LHCN-M2 (cell line): ENCODE measurements at places on chromosomes 6 and 20.

GRCh38 chr20:32433311-32434021 is 75.3 kb downstream of the ASXL1 start:
- no peak for DNase-seq

GRCh38 chr20:47606983-47607613 is 105.4 kb downstream of the NCOA3 start:
- peak; percentile 12 for DNase-seq

- DNase-seq: peak; percentile 42
Measured at GRCh38 chr20:39960522-39961428, 728.3 kb downstream of the MAFB start.

DNA sequence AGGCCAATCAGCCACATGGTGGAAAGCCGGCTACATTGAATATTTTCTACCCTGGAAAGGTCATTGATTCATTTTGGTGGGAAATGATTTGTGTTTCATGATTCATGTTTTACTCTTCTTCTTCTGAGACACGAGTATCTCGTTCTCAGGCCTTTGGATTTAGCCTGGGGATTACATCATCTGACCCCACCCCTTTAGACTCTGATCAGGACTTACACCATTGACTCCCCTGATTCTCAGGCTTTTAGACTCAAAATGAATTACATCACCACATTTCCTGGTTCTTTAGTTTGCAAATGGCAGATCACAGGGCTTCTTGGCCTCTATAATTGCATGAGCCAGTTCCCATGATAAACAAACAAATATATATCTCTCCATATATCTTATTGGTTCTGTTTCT is 228.8 kb downstream of the ADGRG6 start:
- DNase-seq: no peak

DNA sequence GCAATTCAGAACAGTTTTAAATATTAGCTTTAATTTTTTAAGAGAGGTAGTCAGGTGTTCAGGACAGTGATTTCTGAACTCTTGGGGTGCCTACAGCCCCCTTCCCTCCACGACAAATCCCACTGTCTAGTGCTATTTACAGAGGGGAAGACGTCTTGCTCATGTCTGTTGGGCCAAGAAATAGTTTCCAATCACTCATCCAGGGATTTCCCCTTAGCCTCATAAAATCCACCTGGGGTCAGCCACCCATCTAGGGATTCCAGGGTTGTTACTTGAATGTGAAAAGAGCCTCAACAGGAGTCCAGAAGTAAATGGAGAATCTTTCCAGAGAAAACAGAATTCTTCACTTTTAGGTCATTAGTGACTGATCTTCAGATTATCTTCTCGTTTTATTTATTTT is 37.0 kb downstream of the BICRAL start:
- no peak for DNase-seq

- DNase-seq: no peak
Measured at GRCh38 chr20:34179637-34180360, 61.4 kb upstream of the ASIP start.

DNA sequence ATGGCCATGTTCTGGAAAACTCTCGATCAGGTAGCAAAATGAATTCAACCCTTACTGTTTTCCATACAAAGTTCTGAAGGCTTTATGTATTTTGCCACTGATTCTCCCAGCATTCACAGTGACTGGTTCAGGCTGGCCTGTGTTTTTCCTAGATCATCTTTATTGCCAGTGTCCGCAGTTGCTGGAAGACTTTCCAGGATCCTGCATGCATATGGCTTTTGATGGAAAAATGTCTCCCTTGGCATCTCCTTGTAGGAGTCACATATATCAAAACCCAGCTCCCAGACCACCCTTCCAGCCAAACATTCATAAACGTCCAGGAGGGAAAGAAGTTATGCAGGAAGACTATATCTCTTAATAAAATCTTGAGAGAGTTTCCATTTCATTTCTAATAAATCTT is 588.8 kb downstream of the MAFB start:
- DNase-seq: no peak

DNA sequence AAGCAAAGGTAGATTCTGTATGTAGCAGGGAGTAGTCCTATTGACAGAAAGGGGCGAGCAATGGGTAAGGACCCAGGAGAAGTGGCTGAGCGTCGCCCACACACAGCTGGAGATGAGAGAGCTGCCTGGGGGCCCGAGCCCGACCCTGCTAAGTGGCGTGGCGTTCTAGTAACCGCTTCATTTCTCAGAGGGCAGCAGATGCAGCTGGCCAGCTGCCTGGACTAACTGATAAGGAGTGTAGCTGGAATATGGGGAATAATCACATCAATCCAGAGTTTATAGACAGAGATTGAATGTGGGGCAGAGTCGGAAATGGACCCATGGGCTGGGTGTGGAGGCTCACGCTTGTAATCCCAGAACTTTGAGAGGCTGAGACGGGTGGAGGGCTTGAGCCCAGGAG is 64.4 kb downstream of the EZR start:
- no peak for DNase-seq

DNA sequence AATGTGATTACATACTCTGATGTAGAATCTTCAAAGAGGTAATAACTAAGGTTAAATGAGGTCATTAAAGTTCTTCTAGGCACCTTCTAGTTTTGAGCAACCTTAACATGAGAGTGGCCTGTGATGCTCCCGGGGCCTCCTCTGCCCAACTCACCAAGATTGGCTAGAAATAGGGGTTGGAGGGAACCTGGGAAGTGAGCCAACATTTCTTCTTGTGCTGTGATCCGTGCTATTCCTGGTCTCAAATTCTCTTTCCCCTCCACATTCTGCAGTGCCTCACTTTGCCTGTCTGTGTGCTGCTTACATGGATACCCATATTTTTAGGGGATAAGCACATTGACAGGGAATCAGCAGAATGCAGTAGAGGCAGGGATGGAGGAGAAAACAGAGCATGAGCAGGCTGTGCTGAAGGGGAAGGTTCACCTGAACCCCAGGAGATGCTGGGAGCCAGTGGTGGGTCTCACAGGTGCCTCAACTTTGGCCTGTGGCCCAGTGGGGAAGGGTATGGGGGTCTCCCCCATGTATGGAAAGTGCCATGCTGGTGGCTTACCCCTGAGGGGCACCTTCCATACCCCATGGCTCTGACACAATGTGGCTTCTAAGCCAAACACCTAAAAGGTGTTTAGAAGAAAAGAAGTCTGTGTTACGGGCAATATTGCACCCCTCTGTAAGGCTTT is 164.7 kb upstream of the CHD6 start:
- DNase-seq: no peak

DNA sequence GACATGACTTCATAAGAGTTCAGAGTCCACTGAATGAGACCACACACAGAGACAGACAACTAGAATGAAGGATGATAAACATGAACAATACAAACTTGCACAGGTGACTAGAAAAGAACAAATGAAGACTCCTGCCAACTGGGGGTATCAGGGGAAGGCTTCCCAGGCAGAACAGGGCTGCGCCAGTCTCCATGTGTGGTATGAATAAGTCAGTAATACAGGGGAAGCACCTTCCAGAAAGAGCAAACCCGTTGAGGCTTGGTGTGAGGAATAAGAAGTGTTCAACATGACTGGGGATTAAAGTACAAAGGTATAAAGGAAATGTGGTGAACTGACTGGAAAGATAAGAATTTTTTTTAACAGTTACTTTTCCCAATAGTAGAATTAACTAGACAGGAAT is 3.7 kb upstream of the SLC17A2 start:
- no peak for DNase-seq

- DNase-seq: peak; percentile 87
Measured at GRCh38 chr6:72552938-72553337, 68.9 kb upstream of the KCNQ5 start.

DNA sequence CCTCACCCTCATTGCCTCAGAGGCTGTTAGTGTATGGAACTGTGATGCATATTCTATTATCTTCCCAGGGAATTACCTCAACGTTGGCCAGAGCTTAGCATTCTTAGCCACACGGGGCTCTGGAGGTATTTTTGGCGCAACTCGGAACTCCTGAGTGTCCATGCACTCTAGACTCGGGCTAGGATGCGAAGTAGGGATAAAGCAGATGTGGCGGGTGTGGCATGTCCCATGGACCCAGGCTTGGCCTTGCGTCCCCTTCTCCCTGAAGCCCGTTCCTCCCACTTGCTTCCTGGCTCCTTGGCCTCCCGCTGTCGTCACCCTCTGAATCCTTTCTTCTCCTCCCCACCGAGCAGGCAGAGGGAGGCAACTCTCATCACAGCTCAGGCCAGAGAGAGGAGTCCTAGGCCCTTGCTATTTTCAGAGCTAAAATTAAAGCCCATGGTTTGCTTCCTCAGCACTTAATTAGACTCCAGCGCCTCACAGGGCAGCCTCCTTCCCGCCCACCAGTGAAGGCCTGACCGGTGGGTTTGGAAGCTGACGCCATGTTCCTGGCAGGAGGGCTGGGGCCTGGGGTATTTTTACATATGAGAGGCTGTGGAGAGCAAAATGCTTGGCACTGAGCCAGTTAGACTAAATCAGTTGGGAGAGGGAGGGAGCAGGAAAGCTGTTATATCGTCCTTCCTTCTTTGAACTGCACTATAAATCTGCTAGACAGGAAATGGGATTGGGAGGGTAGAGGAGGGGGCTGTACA is 138.7 kb downstream of the FOXO3 start:
- no peak for DNase-seq

DNA sequence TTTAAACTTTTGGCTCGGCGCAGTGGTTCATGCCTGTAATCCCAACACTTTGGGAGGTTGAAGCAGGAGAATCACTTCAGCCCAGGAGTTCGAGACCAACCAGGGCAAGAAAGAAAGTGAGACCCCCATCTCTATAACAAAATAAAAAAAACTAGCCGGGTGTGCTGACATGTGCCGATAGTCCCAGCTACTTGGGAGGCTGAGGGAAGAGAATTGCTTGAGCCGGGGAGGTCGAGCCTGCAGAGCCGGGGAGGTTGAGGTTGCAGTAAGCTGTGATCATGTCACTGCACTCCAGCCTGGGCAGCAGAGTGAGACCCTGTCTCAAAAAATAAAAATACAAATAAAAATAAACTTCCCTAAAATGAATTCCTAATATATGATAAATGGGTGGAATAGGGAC is 50.4 kb downstream of the ZMYND8 start:
- DNase-seq: no peak

GRCh38 chr6:109204511-109204910 is 109.2 kb downstream of the CEP57L1 start:
- no peak for DNase-seq

DNA sequence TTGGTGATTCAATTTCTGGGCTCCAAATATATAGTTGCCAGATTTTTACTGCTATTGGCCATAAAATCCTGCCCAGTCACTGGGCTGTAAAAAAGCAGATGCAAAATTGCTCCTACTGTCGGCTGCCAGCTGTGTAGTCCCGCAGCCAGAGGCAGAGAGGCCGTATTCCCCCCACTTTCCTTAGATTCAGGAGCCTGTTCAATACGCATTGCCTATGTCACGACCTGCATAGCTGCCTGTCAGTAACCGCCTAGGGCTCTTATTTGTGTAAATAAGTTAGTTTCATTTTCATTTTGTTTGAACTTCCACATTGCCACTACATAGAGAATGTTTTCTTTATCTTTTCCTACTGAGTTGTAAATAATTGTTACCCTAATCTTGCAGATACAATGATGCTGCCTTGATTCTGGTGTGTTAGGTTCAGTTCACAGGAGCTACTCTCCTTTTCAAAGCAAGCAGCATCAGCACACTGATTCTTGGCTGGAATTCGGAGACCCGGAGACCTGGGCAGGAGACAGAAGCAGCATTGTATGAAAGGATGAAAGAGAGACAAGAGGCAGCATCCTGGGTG is 46.0 kb upstream of the UST start:
- DNase-seq: peak; percentile 56

GRCh38 chr20:55166063-55166462 is 690.7 kb downstream of the DOK5 start:
- DNase-seq: no peak

DNA sequence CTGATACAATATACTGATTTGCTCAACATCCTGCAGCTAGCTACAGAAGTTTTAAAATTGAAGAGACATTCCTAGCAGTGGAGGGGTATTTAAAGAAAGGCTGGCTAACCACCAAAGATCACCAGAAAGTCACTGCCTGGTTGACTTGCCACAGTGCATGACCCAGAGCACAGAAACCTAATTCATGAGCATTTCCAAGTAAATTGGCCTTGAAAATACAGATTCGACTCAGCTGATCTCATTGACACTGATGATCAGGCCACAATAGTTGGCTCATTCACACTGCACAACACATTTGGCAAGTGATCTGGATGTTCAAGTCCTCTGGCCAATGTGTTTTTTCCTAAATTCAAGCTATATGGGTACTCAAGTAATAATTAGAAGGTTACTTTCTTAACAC is 13.3 kb upstream of the TDRD6 start:
- DNase-seq: no peak

DNA sequence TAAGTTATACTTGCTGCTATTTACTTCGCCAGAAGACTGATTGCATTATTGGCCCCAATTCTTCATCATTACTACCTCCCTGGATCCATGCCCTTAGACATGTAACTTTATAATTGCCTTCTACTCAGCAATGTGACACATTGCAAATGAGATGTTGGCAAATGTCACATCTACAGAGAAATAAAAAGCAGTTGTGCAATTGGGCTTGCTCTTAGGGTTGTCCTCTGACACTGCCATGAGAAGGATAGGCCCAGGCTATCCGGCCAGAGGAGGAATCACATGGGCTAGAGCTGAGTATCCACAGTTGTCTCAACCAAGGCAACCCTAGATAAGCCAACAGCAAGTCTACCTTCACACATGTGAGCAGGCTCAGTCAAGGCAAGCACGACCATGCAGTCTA is 447.0 kb downstream of the PLCB1 start:
- no peak for DNase-seq

DNA sequence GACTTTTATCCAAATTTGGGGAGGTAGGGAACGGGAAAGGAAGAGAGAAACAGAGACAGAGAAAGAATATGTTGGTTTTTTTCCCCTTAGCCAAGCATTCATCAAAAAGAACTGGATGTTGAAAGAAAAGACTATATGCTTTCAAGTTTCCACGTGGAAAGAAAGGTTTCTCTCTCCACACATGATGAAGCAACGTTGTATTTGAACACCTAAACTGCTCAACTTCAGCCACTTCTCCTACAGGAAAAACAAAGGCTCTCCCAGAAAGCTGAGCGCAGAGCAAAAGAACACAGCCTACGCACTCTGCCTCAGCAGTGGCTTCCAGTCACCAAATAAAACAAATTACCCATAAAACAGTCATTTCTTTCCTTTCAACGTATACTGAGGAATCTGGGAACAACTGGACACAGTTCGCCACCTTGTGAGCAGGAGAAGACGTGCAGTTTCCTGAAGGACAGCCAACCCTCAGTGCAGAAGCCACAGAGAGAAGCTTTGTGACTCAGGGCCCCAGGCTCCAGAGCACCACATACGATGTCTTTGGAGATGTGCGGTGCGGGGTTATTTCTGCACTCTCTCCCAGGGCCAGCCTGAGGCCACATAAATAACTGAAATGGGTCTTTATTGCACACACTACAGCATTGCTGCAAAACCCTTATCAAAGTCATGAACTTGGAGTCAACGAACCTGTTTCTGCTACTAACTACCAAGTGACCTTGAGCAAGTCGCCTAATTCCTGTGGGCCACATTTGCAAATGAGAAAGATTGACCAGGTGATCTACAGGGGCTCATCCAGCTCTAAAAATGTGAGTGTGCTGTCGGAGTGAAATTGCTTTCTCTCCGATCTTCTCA is 10.1 kb downstream of the IL17F start:
- peak; percentile 83 for DNase-seq
